Naive thymus-derived CD4-positive, alpha-beta T cell (primary cell): ENCODE measurements at places on chromosomes 3 and 15. TPM values are rescaled to one million over a fixed set of nuclear protein-coding genes. Genes with fewer than 3 reads are reported as not detected.

- DNase-seq = no peak
Measured at GRCh38 chr3:183317271-183317670, 64.2 kb downstream of the B3GNT5 start.

- no peak for DNase-seq
Measured at GRCh38 chr3:177286034-177286433, 88.8 kb upstream of the TBL1XR1 start.

- no peak for DNase-seq
Measured at GRCh38 chr3:72891053-72891855, 3.4 kb downstream of the GXYLT2 start.

DNA sequence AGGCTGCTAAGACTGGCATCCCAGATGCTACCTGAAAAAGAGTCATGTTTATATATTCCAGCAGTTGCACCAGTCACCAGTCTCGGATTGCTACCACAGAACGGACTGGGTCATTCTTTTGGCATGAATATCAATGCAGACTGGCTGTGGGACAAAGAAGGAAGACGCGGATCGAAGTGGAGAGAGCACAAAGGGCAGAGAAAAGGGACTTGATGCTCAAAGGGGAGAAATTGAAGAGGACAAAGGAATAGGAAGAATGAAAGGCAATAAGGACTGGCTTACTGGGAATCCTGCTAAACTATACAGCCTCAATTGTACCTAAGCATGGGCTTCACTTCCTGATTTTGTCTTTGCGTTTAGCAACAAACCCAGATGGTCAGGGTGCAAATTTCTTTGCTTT lies 15.3 kb upstream of the DIS3L start:
- DNase-seq = no peak

- DNase-seq = no peak
Measured at GRCh38 chr3:132623646-132624045, 26.6 kb downstream of the ACKR4 start.

GRCh38 chr15:88710027-88710715 lies 71.4 kb downstream of the ISG20 start:
- no peak for DNase-seq

DNA sequence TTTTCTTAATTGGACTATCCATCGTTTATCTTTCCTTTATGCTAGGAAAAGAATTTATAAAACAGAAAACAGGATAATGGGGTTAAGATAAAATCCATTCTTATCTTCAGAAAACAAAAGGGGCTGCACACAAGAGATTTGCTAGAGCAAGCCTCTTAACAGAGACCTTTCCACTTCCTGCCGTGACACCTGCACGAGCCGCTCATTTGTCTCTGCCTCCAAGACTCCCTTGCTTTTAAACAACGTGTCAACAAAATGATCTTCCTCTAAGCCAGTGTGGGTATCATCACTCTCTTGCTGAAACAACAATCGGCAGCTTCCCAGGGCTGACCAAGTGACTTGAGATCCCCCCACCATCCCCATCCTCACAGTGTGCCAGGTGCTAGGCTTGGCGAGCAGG lies 33.1 kb downstream of the GABRB3 start:
- no peak for DNase-seq

- DNase-seq = no peak
Measured at GRCh38 chr3:176961916-176962315, 235.4 kb downstream of the TBL1XR1 start.

GRCh38 chr3:119148493-119149180 lies 2.7 kb downstream of the TEX55 start:
- no peak for DNase-seq

DNA sequence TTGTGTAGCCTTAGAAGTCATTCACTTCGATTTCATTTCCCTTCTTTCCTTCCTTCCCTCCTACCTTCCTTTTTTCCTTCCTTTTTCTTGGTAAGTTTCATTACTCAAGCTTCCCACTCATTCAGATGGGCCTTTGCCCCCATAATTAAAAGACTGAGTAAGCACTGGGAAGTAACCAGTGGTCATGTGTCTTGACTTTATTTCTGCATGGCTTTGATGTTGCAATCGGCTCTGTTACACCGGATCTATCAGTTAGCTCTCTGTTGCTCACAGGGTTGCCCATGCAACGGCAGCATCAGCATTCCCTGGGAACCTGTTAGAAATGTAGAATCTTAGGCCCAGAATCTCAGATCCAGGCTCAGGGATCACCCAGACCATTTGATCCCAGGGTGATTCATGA lies 25.6 kb upstream of the LARS2 start:
- no peak for DNase-seq

GRCh38 chr3:194494951-194495374 lies 8.2 kb upstream of the ATP13A3 start:
- DNase-seq = no peak

ABI3BP gene
- polyA plus RNA-seq = not detected

VGLL3 gene
- not detected for polyA plus RNA-seq

XCR1 gene
- polyA plus RNA-seq = not detected

PKM gene
- polyA plus RNA-seq = 422 TPM

SLC28A1 gene
- polyA plus RNA-seq = not detected

LRTM1 gene
- not detected for polyA plus RNA-seq
